ENCODE measurements at places on chromosomes 4 and X. TPM values are rescaled to one million over a fixed set of nuclear protein-coding genes. Genes with fewer than 3 reads are reported as not detected.

The AMER1 gene
- total RNA-seq, result 2.2 TPM

The KCNE5 gene
- not detected for total RNA-seq

The CXCR3 gene
- not detected for total RNA-seq

The HSPA4L gene
- total RNA-seq, result 4.4 TPM

The METTL14 gene
- total RNA-seq, result 54.4 TPM

The PGAM4 gene
- total RNA-seq, result 0.28 TPM

The CT55 gene
- not detected for total RNA-seq

The TRIM61 gene
- total RNA-seq, result not detected

The LSM6 gene
- 28.4 TPM for total RNA-seq

The GSPT2 gene
- total RNA-seq, result 6.6 TPM

The XPNPEP2 gene
- not detected for total RNA-seq

The C1QTNF7 gene
- total RNA-seq, result not detected

The VGLL1 gene
- not detected for total RNA-seq

The RNF175 gene
- total RNA-seq, result 0.37 TPM

The RPL34 gene
- 777 TPM for total RNA-seq

The CNKSR2 gene
- 0.17 TPM for total RNA-seq

The PAGE4 gene
- total RNA-seq, result not detected

The GUCY1A1 gene
- total RNA-seq, result 50.4 TPM

The CFI gene
- 94.8 TPM for total RNA-seq

The DMD gene
- 2.4 TPM for total RNA-seq

The HS3ST1 gene
- 0.17 TPM for total RNA-seq

The ERVMER34-1 gene
- 0.14 TPM for total RNA-seq

The F8A2 gene
- not detected for total RNA-seq

The MAGEE2 gene
- total RNA-seq, result not detected

The RNF212 gene
- 0.85 TPM for total RNA-seq

The OSTC gene
- 289 TPM for total RNA-seq

The TMEM128 gene
- total RNA-seq, result 15.8 TPM

The TMEM129 gene
- total RNA-seq, result 34.7 TPM

The CD38 gene
- total RNA-seq, result 22.0 TPM

The RAB41 gene
- not detected for total RNA-seq

The SULT1E1 gene
- total RNA-seq, result 2.4 TPM

The LRRC66 gene
- total RNA-seq, result 0.17 TPM

The NDST3 gene
- total RNA-seq, result 6.5 TPM

The BEX1 gene
- not detected for total RNA-seq

The MAGEB16 gene
- not detected for total RNA-seq

The S100P gene
- total RNA-seq, result not detected

The CBR4 gene
- 20.1 TPM for total RNA-seq

The CPXCR1 gene
- total RNA-seq, result not detected

The GLUD2 gene
- 1.1 TPM for total RNA-seq

The GATA1 gene
- not detected for total RNA-seq

The SATL1 gene
- total RNA-seq, result not detected

The SRD5A3 gene
- total RNA-seq, result 12.7 TPM

The RBM41 gene
- total RNA-seq, result 16.0 TPM

The FAM9B gene
- total RNA-seq, result not detected

The GAGE2A gene
- total RNA-seq, result not detected

The DDX60 gene
- total RNA-seq, result 42.5 TPM

The ZFP42 gene
- 0.34 TPM for total RNA-seq

The SCML2 gene
- 1.9 TPM for total RNA-seq

The S100G gene
- total RNA-seq, result not detected

The NXF2 gene
- not detected for total RNA-seq

The IBSP gene
- not detected for total RNA-seq

The FHIP1A gene
- total RNA-seq, result 0.17 TPM

The ACSL1 gene
- 8.7 TPM for total RNA-seq

The FAT1 gene
- 16.0 TPM for total RNA-seq

The GABRA4 gene
- total RNA-seq, result not detected

The PNMA3 gene
- total RNA-seq, result 0.09 TPM

The F9 gene
- not detected for total RNA-seq

The HTR2C gene
- total RNA-seq, result not detected
